ENCODE measurements at places on chromosomes 2 and 18.

DNA sequence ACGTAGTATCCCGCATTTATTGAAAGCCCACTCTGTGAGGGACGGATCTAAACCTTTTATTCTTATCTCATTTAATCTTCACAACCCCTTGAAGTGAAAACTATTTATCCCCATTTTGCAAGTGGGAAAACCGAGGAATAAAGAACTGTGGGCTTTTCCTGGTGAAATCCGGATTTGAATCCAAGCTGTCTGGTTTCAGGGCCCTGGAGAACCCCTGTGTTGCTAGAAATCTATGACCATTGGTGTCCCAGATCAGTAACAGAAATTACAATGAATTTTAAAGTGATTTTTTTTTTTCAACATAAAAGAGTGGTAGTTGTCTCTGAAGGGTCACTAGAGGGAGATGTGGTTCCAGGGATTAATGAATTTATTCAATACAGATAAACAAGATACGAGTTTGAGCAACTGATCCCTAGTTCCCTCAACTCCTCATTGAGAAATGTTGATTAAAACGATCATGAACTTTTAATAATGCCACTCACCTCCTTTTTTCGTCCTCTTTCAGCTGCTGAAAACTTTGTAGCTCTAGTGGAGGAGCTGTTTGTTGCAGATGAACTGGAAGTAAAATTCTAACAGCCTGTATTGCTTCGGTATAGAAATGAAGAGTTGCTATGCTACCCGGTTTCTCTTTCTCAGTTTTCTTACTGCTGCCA, 940 bp downstream of the XRCC5 start:
- DNase-seq: no peak

- no peak for DNase-seq
Observed at GRCh38 chr2:143856978-143857377, 662.9 kb downstream of the ZEB2 start.

- no peak for DNase-seq
Observed at GRCh38 chr2:10475811-10476660, 27.9 kb upstream of the ODC1 start.

DNA sequence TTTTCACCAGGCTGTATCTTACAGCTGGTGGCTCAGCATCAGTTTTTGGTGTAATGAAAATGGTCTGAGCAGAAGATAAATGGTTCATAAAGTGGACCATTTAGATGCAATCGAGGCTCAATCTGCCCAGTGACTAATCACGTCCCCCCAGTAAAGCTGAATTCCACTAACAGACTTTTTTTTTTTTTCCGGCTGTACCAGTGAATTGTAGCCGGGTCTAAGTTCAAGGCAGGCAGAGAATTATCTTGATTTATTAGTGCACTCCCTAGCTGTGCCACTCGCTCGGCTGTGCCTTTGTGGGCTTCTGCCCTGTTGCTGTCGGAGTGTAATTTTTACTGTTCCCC, 215.1 kb upstream of the POU3F3 start:
- DNase-seq: no peak

DNA sequence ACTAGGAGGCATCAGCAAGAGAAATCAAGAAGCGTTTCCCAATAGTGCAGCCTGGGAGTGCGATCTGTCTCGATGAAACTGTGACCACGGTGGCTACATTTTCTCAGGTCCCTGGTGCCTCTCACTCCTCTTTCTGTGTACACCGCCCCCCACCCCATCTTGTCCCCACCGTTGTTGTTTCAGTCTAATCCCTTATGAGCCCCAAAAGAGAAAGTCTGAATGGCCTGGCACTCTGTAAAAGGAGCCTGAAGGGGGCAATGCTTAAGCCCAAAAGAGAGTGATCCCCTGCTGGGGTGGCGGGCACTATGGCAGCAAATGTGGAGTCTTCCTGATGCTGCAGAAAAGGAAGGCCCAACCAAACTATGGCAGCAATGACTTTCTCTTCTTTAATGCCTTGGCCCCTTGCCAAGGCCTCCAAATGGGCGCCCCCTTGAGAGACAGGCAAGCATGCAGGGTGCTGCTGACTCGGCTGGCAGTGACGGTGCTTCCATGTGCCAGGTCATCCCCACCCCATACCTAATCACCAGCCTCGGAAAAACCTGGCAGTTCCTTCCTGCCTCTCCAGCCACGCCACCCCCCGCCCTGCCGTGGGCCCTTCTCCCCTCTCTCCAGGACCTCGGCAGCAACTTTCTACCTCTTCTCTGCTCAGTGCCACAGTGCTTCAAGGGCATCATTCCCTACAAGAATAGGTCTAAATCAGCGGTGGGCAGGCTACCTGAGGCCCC, 123.0 kb downstream of the CYP26B1 start:
- DNase-seq: peak; percentile 46

DNA sequence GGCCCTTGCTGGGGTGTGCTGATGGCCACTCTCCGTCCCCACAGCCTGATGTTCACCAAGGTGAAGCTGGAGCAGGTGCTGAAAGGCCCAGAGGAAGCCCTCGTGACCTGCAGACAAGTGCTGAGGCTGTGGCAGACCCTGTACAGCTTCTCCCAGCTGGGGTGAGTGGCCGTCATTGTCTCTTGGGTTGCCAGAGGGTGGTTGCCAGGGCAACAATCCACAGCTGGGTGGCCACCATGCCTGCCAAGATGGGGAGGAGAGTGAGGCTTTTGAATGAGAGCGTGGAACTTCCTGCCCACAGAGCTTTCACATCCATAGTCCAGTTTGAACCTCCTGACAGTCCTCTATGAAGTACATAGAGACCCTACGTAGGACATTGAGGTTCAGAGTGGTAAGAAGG, 108.8 kb downstream of the STPG4 start:
- DNase-seq: no peak

DNA sequence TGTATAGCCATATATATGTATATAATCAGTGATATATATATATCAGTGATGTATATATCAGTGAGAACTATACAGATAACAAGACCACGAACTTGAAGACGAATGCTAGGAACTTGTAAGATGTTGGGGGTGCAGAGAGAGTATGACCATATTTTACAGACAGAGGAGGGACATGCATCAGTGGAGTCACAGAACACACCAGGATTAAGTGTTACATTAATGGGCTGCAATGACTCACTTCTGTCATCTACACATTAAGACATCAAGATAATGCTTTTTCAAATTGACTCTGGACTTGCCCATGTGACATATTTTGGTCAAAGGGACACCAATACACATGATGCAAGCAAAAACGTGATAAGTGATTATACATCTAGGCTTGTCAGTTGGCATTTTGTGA, 501.0 kb downstream of the LRRTM4 start:
- no peak for DNase-seq

DNA sequence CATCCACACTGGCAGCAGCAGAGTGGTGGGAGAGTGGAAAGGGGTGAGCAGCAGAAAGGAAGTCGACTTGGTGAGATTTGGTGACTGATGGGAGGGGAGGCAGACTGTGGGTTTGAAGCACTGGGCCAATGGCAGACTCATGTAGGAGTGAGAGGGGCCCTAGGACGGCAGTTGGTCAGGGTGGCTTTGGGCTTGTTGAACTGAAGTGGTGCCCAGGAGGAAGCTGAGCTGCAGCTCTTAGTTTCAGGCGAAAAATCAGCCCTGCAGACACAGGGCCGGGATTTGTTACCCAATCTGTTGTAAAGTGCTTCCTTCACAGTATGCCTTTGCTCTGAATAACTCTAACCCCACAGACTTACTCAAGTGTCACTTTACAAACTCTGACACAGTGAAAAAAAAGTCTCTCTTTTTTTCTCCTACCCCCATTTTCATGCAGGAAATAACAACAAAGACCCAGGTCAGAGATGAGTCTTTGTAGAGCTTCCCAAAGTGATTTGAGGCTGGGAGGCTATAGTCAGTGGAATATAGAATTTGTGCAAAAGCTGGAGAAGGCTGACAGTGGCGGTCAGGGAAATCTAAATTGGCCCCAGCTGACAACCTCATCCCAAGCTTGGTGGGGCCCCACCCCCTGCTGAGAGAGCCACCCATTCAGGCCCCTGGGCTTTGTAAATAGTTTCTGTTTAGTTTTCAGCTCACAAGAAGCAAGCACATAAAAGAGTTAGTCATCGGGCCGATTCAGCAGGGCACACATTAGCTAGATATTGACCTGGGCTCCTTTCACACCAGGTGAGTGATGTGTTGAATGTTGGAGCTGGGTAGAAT, 226.9 kb downstream of the VAPA start:
- no peak for DNase-seq

GRCh38 chr2:129717560-129718130, 261.8 kb upstream of the RAB6C start:
- DNase-seq: no peak

GRCh38 chr2:179861416-179862067, at the start of gene ZNF385B:
TSS of gene ZNF385B (minus strand) at chr2:179861612.
- DNase-seq: peak; percentile 26

GRCh38 chr2:205902041-205902899, 183.7 kb downstream of the INO80D start:
- no peak for DNase-seq

GRCh38 chr2:227819398-227819697, 5.7 kb downstream of the CCL20 start:
- DNase-seq: no peak

- DNase-seq: no peak
Observed at GRCh38 chr2:32732120-32732519, 104.3 kb downstream of the TTC27 start.

DNA sequence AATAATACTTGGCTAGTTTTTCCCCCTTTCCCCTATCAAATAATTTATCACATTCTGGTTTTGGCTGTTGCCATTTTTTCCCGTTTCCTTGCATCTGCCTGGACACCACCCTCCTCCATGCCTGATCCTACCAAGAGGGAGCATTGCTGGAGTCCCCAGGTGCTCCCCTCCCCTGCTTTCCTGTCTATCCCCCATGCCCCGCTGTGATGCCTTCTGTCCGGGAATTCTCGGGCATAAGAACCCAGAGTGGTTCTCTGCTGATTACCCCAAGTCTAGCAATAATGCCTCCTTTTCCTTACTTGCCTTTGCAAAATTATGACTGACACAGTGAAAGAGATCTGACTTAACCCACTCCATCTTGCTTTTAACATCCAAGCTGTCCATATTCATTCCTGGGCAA, 248.0 kb upstream of the PXDN start:
- DNase-seq: no peak

GRCh38 chr2:48527226-48527885, 2.6 kb upstream of the STON1 start:
- DNase-seq: no peak

DNA sequence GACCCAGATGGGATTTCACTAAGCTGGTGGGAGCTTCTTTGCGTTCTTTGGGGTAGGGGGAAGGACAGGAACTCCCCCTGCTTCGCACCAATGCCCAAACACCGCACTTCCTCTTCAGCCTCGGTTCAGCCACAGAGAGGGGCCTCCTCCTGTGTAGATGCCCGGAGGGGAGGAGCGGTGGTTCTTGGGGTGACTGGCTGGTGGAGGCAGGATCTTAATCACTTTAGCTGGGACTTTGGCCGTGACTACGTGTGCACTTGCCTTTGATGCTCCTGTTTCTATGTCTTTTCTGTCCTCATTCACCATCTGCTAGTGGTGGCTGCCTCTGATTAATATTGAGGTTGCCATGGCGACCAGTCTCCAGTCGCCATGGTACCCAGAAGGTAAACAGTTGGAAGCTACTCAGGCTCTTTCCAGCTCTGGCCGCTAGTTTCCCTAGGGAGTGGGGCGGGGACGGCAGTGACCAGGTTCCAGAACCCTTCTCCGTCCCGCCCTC, 1.9 kb downstream of the CNGA3 start:
- DNase-seq: no peak

GRCh38 chr2:130332271-130333073, 10.2 kb upstream of the IMP4 start:
- peak; percentile 57 for DNase-seq

GRCh38 chr18:72089432-72089831, 454.7 kb downstream of the CBLN2 start:
- no peak for DNase-seq

DNA sequence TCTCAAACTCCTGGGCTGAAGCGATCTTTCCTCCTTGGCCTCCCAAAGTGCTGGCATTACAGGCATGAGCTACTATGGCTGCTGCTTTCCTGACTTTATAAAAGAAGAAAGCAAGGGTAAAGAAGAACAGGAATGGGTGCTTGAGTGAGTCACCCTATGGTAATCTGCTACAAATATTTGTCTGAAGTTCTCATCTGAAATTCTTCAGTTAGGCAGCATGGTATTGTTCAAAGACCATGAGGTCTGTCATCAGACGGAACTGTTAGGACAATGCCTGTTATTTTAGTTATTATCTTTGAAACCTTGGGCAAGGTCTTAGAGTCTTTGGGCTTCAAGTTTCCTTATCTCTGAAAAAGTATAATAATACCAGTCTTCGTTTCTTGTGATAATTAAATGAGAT, 695.8 kb downstream of the RNF144A start:
- no peak for DNase-seq

- no peak for DNase-seq
Observed at GRCh38 chr2:46337208-46337994, 40.2 kb downstream of the EPAS1 start.

- DNase-seq: no peak
Observed at GRCh38 chr2:191501561-191502168, 176.3 kb upstream of the NABP1 start.

GRCh38 chr18:31441493-31441892, 6.0 kb upstream of the DSG3 start:
- DNase-seq: no peak

- no peak for DNase-seq
Observed at GRCh38 chr2:76870011-76870410, 652.2 kb downstream of the LRRTM4 start.

DNA sequence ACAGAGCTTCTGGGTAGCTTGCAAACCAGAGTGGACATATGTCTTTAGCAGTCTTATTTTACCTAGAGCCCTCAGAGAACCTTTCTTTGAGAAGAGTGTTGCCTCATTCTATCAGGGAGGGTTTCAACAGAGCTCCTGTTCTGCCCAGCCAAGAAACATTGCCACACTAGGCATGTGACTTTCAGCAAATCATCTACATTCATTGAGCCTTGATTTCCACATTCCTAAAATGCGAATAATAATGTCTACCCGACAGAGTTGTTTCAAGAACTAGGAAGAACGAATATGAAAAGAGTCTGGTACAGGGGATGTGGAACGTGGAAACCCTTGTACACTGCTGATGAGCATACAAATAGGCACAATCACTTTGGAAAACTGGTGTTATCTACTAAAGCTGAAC, 7.8 kb upstream of the PRKAG3 start:
- no peak for DNase-seq
